ENCODE measurements at places on chromosomes 12 and 14. TPM values are rescaled to one million over a fixed set of nuclear protein-coding genes. Genes with fewer than 3 reads are reported as not detected.

- no peak for DNase-seq
These were observed 155.2 kb upstream of the G2E3 start for GRCh38 chr14:30403791-30404190.

GRCh38 chr14:36755756-36756155 lies 94.1 kb downstream of the PAX9 start:
- DNase-seq: no peak

The SPX gene
- total RNA-seq: 0.41 TPM

DNA sequence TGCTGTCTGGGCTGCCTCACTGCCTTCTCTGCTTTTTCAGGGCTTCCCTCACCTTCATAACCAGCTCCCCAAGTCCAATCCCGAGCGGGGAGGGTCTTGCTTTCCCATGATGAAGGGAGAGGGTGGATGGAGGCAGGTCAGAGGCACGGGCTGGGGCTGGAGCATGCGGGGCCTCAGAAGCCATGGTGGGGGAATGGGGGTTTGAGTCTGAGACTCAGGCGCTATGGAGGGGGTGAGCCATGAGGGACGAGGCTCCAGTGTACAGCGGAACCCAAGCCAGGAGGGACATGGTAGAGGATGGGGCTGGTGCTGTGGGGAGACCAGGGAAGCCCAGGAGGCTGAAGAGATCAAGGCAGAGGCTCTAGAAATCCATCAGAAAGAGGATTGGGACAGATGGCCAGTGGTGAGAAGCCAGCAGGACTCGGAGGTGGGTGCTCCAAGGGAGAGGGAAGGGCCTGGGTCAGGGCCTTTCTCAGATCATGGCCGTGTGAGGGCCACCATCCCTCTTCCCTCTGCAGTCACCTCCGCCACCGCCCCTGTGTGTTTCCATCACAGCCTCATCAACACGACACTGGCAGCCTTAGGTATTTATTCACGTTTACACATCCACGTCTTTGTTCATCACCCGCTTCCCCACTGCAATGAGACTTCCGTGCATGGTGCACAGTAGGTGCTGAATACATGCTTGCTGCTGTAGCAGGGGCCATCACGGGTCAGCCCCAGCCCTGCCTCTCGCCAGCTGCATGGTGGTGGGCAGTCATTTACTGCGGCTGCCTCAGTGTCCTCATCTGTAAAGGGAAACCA lies 144.7 kb downstream of the ADGRD1 start:
- no peak for DNase-seq

DNA sequence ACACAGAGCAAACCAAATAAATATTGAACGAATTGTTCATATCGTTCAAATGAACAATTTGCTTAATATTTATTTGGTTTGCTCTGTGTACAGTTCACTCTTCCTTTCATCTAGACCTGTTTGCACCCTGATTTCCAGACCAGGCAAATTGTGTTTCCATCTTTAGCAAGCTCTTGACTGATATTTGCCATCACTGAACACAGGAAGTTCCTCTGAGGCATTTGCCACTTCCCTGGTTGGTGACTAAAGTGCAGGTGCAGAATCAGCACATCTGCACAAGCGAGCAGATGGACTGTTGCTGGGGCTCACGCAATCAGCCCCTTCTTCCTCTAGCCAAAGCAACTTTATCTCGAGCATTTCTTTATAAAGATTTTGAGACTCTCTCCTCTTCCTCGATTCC lies 112.9 kb downstream of the DAAM1 start:
- no peak for DNase-seq

GRCh38 chr14:105880616-105881015 lies 354.2 kb downstream of the TMEM121 start:
- DNase-seq: no peak

The SLC11A2 gene
- total RNA-seq: 86.4 TPM

Measured in frontal cortex (tissue), 4 donors.